Vagina (tissue), 2 donors: ENCODE measurements at places on chromosomes 12 and 14.

DNA sequence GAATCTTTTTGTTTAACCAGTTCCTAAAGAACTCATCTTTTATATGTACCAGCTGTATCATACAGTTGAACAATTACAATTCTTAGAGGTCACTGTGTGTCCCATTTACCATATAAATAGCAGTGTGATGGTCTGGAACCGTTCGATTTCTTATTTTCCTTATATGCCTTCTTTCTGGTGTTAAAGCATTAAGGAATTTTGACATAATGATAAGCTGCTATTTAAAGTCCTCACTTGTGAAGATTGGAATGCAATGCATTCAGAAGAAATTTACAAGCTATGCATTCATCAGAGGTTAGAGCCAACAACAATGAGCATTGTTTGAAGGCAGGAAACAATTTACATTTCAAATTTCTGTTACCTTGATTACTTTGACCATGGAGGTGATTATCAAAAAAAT lies 80.0 kb upstream of the PRICKLE1 start:
- DNase-seq: no peak

DNA sequence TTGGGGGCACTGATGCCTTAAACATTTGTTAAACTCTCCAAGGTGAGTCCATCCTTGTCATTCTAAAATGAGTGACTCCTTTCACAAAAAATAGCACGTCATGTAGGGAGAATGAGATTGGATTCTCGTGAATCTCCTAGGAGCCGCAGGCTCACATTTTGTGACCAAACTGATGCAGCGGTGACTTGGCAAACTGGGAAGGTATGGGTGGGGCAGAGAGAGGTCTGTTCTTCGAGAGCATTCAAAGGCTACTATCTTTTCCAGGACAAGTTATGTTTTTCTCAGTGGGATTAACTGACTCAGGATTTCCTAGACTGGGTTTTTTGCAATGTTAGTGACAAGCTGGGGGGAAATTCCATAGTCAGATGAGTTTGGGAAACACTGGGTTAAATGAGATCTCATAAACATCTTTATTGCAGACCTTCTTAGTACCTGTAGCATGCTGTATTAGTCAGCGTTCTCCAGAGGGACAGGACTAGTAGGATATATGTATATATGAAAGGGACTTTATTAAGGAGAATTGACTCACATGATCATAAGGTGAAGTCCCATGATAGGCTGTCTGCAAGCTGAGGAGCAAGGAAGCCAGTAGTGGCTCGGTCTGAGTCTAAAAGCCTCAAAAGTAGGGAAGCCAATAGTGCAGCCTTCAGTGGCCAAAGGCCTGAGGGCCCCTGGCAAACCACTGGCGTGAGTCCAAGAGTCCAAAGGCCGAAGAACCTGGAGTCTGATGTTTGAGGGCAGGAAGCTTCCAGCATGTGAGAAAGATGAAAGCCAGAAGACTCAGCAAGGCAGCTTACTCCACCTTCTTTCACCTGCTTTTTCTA lies 61.0 kb downstream of the FOXN4 start:
- DNase-seq: no peak

- no peak for DNase-seq
Measured at GRCh38 chr12:26576266-26576665, 256.7 kb downstream of the ITPR2 start.

- no peak for DNase-seq
Measured at GRCh38 chr14:104979758-104980610, 1.8 kb upstream of the AHNAK2 start.

- no peak for DNase-seq
Measured at GRCh38 chr12:3040663-3041544, 36.3 kb upstream of the TSPAN9 start.

DNA sequence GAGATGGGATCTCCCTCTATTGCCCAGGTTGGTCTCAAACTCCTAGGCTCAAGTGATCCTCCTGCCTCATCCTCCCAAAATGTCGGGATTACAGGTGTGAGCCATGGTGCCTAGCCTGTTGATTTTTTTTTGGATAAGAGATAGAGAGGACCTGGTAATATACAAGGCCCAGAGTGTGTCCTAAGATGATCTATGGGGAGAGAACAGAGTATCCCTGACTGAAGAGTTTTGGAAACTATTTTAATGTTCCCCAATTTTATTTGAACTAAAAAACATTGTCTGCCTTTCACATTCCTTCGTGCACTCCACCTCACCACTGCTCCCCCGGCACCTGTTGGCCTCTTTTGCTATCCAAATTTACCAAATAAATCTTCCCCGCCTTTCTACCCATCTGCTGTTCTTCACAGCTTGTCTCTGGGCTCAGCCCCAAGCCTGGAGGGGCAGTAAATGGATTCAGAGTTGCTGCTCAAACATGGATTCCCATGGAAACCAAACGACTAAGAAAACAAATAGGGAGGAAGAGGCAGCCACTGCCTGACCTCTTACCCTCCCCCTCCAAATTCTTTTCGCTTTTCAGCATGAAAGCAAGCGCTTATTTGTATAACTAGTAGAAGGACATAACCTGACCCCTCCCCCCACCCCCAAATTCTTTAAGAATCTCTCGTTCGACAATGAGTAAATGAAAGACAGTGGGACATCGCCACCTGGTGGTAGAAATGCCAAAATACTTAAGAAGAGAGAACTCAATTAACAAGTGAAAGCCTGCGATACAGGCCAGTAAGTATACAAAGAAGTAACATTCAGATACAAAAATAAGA lies 22.6 kb downstream of the OR10G3 start:
- DNase-seq: peak; percentile 88

DNA sequence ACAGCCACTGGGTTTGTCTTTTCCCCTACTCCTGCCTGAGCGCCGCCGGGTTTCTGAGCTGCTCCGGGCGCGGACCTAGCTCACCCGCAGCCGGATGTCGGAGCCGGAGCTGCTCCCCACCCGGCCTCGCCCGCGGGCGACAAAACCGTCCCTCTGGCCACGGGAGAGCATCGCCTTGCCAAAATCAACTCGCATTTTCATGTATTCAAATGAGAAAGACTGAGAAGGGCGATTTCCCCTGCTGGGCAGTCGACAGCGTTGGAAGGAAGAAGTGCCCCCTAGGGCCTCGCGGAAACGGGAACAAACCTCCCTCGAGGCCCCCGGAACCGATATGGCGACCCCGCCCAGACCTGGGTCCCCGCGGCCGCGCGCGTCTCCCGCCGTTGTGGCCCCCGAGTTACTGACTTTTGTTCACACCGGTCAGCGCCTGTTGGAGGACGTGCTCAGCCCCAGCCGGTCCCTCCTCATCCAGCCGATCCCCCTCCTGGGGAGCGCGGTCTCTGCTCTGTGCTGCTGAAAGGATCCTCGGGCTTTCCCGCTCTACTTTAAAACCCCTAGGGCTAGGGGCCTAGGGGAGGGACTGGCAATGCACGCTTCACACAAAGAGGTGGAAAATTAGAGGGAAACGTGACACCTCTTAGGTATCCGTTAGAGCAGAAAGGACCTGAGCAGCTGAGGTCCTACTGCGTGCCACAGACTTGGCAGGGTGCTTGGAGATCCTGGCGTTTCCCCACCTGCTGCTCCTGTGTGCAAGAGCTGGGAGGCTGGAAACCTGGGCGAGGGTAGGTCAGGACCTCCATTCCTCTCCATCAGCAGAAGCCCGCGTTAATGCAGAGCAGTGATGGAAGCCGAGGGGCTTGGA lies 4.3 kb downstream of the TTC6 start:
- DNase-seq: no peak

DNA sequence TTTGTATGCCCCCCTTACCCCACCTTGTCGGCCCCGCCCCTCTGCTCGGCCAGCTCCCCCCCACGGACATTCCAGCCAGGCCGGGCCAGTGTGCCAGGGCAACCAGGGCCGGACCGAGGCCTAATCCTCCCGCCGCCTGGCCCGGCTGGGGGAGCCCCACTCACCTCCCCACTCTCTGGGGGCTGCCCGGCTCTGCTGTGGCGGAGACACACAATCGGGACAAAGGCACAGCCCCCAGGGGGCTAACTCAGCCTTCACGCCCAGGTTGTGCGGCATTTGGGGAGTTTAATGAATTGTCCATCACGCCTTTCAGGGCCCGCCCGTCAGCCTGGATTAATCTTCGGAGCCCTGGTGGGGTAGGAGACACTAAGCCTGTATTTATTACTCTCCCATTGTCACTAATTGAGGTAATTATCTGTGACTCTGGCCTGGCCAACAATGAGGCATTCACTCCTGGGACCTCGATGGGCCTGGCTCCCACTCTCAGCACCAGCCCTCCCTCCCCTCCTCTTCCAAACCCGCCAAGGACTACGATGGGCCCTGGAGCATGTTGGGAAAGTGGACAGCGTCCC lies 8.7 kb downstream of the WNT1 start:
- DNase-seq: no peak

- no peak for DNase-seq
Measured at GRCh38 chr12:85260896-85261295, 19.1 kb upstream of the ALX1 start.

DNA sequence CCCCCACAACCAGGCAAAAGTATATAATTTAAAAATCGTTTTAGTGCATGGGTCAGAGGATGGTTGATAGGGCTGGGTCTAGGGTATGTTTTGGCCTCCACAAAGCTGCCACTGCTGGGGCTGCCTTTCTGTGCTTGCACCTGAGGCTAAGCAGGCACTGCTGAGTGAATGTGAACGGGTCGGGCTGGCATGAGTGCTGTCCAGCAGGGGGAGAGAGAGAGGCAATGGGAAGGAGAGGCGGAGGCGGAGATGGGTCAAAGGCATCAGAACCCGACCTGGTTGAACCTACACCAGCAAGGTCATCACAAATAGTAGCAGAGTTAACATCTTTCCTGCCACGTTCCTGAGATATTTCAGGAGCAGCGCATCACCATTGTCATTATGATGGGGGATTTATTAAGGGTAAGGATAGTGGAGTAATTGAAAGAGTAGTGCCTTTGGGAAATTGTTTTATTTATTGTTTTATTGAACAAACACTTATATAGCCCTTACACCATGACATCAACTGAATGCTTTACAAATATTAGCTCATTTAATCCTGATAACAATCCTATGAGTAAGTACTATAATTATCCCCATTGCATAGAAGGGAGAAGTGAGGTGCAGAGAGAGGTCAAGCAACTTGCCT lies 5.8 kb upstream of the NRXN3 start:
- DNase-seq: no peak

- DNase-seq: no peak
Measured at GRCh38 chr14:106518054-106518943, 991.9 kb downstream of the TMEM121 start.

GRCh38 chr14:55389330-55389729 lies 22.3 kb downstream of the ATG14 start:
- no peak for DNase-seq

DNA sequence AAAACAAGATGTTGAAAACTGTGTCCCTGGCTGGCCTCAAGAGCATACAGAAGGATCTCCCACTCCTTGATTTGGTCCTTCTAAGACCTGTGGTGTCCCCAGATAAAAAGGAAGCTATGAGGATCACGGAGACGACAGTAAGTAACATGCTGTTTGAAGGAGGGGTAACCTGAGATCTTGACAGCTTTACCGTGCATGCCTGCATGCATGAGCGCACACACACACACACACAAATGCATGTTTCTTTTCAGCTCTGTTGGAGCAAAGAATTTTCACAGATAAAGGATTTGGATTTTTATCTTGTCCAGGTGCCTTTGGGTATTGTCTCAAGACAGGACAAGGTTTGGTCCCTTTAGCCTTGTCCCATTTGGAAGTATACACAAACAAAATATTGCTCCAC lies 411.6 kb upstream of the CCDC196 start:
- DNase-seq: no peak

DNA sequence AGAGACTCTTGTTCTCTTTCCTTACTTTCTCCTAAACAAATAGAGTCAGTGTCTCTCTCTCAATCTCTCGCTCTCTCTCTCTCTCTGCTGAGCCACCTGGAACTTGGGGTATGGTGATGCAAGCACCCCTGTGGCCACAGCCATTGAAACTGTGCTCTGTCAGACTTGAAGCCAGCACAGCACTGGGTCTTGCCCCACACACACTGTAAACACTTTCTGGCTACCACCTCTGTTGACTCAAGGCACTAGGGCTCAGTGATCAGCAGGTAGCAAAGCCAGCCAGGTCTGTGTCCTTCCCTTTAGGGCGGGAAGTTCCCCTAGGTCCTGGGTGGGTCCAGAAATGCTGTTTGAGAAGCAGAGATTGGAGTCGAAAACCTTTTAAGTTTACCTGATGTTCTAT lies 125.9 kb upstream of the GARIN6 start:
- no peak for DNase-seq

DNA sequence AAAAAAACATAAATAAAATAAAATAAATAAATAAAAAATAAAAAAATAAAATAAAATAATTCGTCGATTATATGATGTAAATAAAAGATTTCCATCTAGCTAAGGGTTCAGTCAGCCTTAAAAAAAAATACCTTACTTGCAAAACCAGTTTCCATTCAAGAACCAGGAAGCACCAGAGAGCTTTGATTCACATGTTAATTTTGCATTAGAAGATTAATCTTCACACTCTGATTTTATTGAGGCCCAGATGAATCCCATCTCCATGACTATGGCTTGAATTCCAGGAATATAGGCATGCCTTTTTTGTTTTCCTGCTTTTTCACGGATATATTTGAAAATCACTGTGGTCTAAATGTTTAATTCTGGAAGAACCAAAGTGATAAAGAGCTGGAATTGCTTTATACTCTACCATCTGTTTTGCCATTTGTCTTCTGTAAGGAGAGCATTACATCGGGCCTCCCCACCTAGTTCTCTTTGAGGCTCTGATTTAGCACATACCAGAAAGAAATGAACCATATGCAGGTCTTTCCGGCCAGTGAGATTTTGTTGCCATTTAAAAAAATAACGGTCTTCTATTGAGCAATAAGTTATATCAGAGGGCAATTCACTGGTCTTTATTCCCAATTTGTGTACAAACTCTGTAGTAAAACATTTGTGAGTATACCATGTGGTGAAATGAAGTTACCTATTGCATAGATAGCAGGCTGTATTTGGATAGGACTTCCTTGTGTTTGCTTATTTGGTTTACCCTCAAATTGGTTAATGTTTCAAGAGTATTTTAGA lies 175.5 kb downstream of the AEBP2 start:
- DNase-seq: no peak

GRCh38 chr14:67970923-67971322 lies 151.3 kb downstream of the RAD51B start:
- DNase-seq: no peak

DNA sequence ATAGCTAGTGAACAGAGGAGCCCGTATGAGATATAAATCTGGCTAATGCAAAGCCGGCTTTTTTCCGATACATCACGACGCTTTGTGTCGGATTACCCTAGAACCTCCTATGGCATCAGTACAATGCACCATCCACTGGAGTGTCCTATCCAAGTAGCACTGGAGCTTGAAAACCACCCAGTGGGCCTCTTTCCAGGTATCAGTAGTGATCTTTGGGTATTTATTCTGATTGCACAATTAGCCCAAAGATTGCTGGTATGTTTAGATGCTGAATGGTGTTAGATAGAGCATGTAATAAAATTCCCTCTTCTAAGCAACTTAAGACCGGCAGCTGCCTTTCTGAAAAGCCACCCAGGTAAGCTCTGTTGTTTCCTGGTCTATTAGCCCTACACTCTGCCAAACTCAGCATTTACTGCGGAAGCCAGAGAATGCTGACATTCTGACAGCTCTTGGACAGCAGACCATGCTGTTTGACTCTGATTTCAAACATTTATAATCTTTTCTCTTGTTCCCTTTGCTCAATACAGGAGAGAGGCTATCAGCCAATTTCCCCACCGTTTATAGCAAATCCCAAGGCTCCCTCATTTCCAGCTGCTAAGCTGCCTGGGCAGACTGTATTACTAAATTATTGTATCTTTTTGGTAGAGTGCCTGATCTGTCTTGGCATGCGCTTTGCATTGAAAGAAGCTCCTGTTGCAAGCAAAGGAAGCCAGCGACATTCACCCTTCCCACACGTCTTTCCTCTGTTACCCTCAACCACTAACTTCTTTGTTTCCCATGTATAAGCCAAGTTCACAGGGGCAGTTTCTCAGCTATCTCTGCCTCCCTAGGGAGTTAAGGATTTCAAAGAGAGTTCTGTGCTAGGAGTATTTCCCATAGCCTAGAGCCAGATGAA lies 388.3 kb upstream of the GARIN6 start:
- DNase-seq: no peak
